ENCODE measurements at places on chromosomes 3 and 15.
A peak's percentile ranks its signal among the peaks of the same experiment; 100 is the strongest.

GRCh38 chr3:113151461-113152031, 59.8 kb upstream of the BOC start:
- no peak for DNase-seq

DNA sequence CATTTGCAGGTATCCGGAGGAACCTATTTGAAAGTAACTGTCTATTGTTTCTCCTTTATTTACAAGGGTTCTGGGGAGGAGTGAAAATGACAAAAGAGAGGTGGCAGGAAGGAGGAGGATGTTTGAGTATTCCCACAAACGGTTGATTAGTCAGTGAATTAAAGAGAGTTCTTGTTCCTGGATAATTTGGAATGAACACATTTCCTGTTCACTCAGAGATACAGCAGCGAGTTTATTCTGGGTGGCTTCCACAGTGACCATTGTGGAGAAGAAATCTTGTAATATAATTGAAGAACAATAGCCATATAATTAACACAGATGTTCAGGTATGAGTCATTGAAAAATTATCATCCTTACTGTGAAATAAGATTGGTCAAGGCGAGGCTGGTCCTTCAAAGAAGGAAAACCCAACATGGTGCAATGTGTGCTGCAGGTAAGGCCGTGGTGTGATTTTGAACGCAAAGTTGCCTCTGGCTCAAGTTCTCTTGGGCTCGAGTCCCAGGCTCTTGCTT, 77.3 kb downstream of the NFKBIZ start:
- no peak for DNase-seq

- DNase-seq = no peak
Observed at GRCh38 chr15:57436961-57437360, 60.7 kb downstream of the CGNL1 start.

DNA sequence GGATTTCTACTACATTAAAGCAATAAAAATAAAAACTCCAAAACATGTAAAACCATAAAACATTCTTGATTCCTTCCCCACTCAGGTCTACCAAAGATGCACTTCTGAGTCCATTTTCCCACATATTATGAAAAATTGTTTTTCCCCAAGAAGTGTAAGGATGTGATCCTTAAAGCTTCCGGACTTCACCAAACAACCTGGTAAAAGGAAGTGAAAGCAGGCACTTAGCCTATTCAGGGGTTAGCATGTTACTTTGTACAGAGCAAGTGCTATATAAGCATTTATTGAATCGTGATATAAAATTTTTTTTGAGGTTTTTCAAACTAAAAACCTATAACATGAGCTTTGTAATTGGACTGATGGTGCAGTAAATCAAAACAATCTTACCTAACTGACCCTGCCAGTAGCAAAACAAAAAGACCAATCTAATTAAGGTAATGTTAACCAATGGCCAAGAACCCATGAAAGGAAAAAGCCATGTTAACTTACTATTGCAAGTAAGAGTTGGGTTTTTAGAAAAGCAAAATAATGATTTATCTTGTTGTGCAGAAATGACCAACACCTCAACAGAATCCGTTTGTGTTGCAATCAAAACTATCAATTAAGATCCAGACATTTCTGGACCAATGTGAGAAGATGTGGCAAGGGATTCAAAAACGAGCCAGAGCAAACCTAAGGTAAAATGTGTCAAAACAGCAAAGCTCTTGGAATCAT, 1.8 kb downstream of the SETD2 start:
- DNase-seq = no peak

- no peak for DNase-seq
Observed at GRCh38 chr3:152120601-152121269, 148.0 kb upstream of the MBNL1 start.

- DNase-seq = no peak
Observed at GRCh38 chr3:9087831-9088413, 124.7 kb upstream of the RAD18 start.

- no peak for DNase-seq
Observed at GRCh38 chr3:107446706-107447105, 69.5 kb downstream of the CCDC54 start.

GRCh38 chr15:67862750-67863441, 23.1 kb upstream of the RNU6-1 start:
- DNase-seq = no peak

GRCh38 chr15:73935547-73935946, 9.3 kb downstream of the LOXL1 start:
- no peak for DNase-seq

DNA sequence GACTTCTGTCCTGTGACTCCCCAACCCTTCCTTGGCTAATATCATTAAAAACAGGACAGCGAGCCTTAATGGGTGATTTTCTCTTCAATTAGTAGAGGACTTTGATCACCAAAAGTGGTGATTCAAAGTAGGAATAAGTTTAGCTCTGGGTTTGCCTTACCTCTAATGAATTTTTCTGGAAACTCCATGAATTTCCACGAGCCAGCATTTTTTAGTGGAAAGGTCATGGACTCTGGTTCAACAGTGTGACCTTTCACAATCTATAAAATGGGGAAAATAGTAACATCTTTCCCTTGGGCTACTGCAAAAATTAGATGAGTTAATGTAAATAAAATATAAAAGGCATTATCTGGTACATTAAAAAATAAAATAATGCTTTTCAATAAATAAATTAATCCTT, 417.8 kb upstream of the NR2F2 start:
- no peak for DNase-seq

DNA sequence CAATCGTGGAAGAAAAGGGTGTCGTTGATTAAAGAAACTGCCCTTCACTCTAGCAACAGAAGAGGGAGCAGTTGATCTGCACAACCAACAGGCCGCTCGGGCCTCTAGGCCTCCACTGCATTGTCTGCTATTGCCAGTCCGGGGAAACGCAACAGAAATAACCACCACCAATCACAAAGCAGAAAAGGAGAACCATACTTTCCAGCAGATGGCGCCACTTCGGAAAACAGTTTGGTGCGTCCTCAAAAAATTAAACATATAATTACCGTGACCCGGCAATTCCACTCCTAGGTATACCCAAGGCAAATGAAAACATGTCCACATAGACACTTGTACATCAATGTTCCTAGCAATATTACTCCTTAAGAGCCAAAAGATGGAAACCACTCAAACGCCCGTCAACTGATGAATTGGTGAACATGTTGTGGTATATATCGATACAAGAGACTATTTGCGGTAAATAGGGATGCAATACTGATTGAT, 154.1 kb downstream of the TJP1 start:
- DNase-seq = peak; percentile 69

GRCh38 chr3:182710557-182711157, 82.6 kb upstream of the ATP11B start:
- peak; percentile 15 for DNase-seq

GRCh38 chr15:45496658-45497057, 25.9 kb downstream of the SLC30A4 start:
- DNase-seq = no peak

- DNase-seq = peak; percentile 5
Observed at GRCh38 chr3:95615592-95616310, 1198.6 kb upstream of the EPHA6 start.

GRCh38 chr3:187112934-187113793, 26.1 kb downstream of the RPL39L start:
- peak; percentile 20 for DNase-seq

DNA sequence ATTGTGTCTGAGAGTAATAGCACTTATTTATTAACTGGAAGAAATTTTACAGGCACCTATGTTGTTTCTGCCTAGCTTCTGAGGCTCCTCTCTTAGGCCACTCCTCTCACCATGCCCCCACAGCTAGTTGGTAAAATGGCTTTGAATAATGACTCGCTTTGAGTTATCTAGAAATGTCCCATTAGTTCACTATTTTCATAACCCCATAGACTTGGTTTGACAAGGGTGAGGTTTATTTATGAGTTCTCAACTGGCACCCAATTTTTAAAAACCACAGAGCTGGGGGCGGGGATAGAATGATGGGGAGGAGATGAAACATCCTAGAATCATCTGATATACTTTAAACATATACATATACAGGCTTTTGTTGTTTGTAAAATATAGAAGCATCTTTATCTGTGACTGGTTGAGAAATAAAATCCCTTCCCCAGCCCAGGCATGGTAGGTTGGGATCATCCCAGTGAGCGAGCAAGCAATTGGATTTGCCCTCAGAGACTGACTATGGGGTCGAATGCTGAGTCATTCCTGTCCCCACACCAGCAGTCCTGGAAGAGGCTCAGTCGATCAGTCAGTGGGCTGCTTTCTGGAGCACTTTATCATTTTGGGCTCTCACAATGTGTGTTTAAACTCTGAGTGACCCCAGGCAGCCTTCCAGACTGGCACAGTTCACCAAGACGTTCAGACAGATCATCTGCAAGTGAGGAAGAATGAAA, 60.2 kb upstream of the TSEN2 start:
- no peak for DNase-seq

DNA sequence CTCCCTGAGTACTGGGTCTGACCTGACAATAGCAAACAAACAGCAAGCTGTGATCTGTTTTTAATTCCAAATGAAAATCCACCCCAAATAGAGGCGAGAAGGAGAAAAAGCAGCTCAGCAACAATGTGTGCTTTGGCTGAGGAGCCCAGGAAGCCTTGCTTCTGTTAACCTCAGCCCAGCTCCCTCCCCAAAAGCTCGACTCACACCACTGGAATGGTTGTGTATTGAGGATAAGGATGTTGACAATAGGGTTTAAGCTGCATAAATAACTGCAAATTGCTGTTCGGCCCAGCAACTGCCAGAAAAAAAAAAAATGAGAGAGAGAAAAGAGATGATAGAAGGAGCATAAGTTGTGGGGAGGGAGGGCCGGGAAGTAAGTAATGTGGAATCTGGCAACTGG, 104.0 kb upstream of the TBC1D5 start:
- no peak for DNase-seq

GRCh38 chr3:963755-964154, 129.1 kb upstream of the CNTN6 start:
- no peak for DNase-seq

- DNase-seq = no peak
Observed at GRCh38 chr15:68980786-68981185, 33.7 kb upstream of the NOX5 start.

GRCh38 chr3:116905334-116905733, 195.8 kb downstream of the TUSC7 start:
- no peak for DNase-seq

DNA sequence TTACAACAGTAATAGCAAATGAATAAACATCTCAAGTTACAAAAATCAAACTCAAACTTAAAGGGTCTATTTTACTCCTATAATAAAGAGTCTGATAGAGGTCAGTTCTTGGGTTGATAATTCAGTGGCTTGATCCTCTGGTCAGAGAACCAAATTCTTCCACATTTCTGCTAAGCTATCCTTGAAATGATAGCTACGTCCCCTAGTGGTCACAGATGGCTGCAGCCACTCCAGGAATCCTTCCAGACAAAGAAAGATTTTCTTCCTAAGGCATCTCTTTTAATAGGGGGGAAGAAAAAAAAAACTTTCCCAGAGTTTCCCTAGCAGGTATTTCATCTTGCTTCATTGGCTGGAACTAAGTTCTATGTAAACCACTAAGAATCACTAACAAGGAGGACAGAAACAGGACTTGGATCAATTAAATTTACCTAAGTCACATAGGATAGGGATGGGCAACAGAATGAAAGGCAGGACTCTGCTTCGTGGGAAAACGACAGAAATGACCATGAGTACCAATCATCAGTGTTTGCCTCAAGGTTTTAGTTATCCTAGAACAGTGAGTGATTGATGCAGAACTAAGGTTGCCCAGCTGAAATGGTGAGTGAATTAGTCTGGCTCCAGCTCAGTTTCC, 160.7 kb downstream of the STAC start:
- peak; percentile 8 for DNase-seq

GRCh38 chr3:122074621-122075265, 19.6 kb downstream of the CD86 start:
- DNase-seq = no peak

GRCh38 chr3:104632521-104632920, 734.2 kb upstream of the ALCAM start:
- no peak for DNase-seq

- DNase-seq = no peak
Observed at GRCh38 chr15:81948222-81948621, 97.6 kb downstream of the MEX3B start.

GRCh38 chr3:178546079-178546478, 9.8 kb downstream of the KCNMB2 start:
- DNase-seq = no peak

DNA sequence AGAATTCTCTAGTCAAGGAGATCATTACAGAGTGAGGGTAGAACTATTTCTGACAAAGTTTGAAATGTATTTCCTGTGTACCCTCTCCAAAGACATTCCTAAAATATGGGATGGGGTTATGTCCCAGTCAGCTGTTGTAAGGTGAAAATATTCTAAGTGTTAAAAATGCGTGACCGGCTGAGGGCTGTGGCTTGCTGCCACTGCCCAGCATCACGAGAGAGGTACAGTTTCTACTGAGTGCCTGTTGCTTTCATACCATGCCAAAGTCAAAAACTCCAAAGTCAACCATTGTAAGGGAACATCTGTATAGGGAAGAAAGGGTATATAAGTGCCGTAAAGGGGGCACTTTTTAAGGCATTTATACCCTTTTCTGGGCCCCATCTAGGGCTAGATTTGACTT, 30.9 kb downstream of the MAP6D1 start:
- DNase-seq = no peak

- no peak for DNase-seq
Observed at GRCh38 chr15:45441686-45442085, 63.3 kb upstream of the GATM start.

GRCh38 chr15:38401106-38401505, 52.8 kb upstream of the FAM98B start:
- no peak for DNase-seq

- no peak for DNase-seq
Observed at GRCh38 chr3:42741796-42742195, 31.3 kb downstream of the CCDC13 start.

DNA sequence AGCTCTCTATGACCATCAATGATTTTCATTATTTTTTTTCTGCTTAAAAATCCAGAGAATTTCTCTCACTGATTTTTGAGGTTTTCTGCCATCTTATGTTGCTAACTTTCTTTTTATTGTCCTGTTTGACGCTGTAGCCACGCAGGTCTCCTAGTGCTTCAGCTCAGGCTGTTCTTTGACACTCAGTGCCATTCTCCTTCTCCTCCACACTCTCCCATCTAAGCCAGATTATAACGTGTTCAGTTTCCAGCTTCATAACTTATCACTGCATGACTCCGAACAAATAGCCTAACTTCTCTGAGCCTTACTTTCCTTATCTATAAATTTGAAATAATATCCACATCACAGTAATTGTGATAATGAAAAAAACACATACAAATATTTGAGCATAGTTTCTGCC, 22.8 kb upstream of the ST3GAL6 start:
- DNase-seq = no peak

GRCh38 chr3:89955156-89955555, 847.7 kb downstream of the EPHA3 start:
- DNase-seq = no peak
